ENCODE measurements at places on chromosomes 5 and 9. TPM values are rescaled to one million over a fixed set of nuclear protein-coding genes. Genes with fewer than 3 reads are reported as not detected.

Gene SVEP1
- 0.96 TPM for polyA plus RNA-seq

Gene NCS1
- polyA plus RNA-seq: 4.7 TPM

Gene STPG3
- polyA plus RNA-seq: not detected

Gene FOXD4L3
- polyA plus RNA-seq: 0.15 TPM

Gene PRR16
- polyA plus RNA-seq: 0.61 TPM

Gene PTGS1
- polyA plus RNA-seq: 0.76 TPM
